ENCODE measurements at places on chromosomes 1 and 21.

GRCh38 chr1:16387201-16388188 is 20.5 kb downstream of the SZRD1 start:
- DNase-seq, result no peak

DNA sequence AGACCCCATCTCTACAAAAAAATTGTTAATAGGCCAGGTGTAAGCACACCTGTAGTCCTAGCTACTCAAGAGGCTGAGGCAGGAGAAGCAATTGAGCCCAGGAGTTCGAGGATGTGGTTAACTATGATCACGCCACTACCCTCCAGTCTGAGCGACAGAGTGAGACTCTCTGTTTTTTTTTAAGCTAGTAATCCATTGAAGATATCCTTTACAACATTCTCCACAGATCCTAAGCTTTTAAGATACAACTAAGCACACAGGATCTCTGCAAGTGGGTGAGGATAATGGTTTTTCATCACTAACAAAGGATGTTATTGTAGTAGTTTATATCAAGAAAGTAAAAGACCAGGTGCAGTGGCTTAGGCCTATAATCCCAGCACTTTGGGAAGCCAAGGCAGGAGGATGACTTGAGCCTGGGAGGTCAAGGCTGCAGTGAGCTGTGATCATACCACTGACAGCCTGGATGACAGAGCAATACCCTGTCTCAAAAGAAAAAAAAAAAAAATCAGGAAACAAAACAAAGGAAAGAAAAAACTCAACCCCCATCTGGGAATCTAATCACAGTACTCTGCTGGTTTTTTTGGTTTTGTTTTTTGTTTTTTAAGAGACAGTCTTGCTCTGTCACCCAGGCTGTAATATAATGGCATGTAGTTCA is 166.1 kb downstream of the RERE start:
- no peak for DNase-seq

DNA sequence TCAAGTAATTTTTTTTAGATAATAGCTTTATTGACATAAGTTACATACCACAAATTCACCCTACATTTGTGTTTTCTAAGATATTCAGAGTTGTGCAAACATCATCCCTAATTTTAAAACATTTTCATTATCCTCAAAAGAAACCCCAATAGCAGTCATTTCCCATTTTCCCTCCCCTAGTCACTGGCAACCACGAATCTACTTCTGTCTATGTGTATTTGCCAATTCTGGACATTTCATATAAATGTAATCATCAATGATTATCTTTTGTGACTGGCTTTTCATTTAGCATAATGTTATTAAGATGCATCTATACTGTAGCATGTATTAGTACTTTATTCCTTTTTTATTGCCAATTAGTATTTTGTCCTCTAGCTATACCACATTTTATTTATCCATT is 88.8 kb upstream of the SLFNL1 start:
- DNase-seq, result no peak

DNA sequence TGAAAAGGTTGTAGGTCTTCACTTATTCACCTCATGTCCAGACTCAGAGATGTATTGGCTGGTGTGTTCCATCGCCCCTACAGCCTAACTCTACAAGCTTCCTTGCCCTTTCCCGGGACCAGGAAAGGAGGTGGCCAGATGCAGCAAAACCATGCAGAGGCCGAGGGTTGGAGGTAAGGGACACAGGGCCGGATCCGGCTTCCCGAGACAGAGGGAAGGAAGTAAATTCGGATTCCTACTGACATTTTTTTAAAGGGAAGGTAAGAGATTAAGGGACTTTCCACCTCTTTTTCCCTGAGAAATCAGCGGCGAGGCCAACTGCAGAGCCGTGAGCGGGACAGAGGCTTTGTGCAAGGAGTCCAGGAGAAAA is 12.7 kb downstream of the EPHA10 start:
- DNase-seq, result no peak

GRCh38 chr1:32881871-32882850 is 4.1 kb upstream of the HPCA start:
- DNase-seq, result no peak

DNA sequence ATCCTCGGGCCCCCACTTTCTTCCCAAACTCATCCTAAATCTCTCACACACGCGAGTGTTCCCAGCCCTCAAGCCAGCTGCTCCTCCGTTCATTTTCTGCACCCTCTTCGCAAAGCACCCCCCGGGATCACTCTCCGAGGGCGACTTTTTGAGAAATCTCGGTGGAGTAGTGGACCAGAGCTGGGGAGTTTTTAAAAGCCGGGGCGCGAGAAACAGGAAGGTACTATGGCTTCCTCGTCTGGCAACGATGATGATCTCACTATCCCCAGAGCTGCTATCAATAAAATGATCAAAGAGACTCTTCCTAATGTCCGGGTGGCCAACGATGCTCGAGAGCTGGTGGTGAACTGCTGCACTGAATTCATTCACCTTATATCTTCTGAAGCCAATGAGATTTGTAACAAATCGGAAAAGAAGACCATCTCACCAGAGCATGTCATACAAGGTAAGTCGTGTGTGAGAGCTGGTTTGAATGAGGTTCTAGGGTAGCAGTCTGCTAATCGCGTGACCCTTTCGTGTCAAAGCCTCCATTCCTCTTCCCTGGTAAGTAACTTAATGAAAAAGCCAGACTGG is 800 bp downstream of the DR1 start:
- no peak for DNase-seq

GRCh38 chr1:29833581-29833980 is 597.3 kb downstream of the PTPRU start:
- DNase-seq, result no peak

DNA sequence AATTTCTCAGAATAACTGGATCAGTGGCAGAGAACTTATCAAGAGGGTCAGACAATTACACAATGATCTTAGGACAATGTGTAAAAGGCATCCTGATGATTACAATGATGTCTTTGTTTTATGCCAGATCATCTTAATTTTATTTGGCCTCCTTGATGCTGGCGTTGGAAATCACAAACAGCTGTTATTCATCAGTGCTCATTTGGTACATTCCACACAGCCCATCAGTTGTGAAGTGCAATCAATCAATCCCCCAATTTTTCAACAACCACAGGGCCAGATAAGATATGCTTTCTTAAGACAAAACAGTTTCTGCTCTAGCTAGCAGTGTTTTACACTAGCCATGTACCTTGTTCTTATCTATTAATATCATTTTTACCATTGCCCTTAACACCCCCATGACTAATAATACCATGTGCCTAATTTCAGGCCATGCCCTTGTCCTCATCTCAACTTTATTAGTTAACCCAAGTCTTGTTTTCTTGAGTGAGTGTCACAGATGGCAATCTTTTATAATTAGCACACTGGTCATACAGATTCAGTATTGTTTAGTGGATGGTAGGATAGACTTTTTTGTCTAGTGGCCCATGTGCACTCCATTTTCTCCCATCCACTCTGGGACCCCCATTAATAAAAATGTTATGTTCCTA is 40.8 kb upstream of the COL24A1 start:
- no peak for DNase-seq

GRCh38 chr1:83857716-83858115 is 141.2 kb downstream of the TTLL7 start:
- DNase-seq, result no peak

- no peak for DNase-seq
Measured at GRCh38 chr1:154760469-154760933, 109.6 kb downstream of the KCNN3 start.

- no peak for DNase-seq
Measured at GRCh38 chr1:172165403-172165802, 255.1 kb upstream of the C1orf105 start.
